Activated CD8-positive, alpha-beta memory T cell treated with anti-CD3 and anti-CD28 coated beads for 4 hours (primary cell): ENCODE measurements at places on chromosomes 4 and X.

- DNase-seq, result no peak
Measured at GRCh38 chrX:40912576-40912975, 172.7 kb upstream of the USP9X start.

DNA sequence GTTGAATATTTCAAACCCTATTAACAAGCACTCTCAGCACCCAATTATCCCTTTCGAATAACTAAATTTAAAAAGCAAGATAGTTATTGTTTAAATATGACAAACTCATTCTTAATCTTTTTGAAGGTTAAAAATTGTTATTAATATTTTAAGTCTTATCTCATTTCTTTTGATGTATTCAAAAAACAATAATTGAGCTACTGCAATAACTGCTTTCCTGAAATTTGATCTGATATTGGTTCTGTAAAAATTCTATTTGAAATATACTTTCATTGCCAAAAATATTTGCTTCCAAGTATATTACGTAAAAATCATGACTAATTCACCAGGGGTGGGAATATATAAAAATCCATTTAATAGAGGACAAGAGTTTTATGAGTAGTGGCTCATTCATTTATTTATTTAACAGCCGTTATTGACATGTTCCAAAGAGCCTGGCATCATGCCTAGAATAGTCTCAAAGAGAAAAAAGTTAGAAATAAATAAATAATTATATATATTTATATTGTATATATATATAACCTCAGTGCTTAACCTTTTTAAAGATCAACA is 34.4 kb downstream of the GLRA3 start:
- DNase-seq, result no peak

DNA sequence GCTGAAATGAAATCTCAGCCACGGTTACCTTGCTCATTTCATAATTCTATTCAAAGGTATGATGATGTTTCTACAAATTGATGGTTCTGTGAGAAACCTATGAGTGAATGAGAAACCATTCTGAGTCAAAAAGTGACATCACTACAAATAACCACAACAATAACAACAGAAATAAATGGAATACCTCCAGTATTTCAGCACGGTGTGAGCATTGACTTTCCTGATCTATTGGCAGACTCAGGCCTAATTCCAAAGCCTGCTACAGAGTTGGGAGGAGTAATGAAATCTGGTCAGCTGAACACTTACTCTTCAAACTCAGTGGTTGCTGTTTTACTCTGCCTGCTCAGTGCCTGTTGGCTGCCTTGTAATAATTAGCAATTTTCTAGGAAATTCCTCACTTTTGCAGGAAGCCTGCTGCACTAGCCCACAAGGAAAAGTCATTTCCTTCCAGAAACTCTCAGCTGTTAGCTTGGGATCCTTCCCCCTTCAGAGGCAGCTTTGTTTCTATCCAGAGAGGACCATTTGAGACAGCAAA is 18.8 kb upstream of the SYNPO2 start:
- no peak for DNase-seq

DNA sequence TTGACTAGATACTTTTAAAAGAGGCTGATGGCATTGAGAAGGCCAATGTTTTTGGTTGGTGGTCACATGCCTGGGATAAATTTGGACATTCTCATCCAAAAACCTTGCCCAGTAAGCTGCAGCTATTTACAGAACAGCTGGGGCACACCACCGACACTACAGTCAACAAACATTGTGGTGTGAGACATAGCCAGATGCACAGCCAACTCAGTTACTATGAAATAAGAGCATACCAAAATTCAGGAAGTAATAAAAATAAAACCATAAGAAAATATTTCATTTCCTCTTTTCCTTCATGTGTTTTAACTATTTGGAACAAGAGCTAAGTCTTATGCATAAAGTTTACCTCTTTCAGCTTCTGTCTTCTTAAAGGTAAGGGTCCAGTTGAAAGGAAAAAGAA is 8.8 kb downstream of the PPM1K start:
- no peak for DNase-seq
